Activated CD8-positive, alpha-beta T cell treated with anti-CD3 and anti-CD28 coated beads, Interleukin-2, amount 10 ng/mL, durations not matched to agents 7 days and 5 days (primary cell): ENCODE measurements at places on chromosomes 7 and 10. TPM values are rescaled to one million over a fixed set of nuclear protein-coding genes. Genes with fewer than 3 reads are reported as not detected.

Gene FGL2
- total RNA-seq, result 1.6 TPM

DNA sequence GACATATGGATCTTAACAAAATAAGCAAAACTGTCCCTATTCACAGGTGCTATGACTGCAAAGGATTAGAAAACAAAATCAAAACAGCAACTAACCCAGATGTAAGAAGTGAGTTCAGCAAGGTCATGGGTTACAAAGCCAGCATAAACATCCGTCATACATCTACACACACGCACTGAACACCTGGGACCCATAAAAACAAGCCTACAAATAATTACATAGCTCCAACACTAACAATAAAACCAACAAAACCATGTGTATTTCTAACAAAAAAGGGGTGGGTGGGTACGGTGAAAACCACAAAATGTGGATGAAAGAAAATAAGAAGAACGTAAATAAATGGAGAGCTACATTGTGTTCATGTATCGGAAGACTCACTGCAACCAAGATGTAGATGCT is 256.8 kb downstream of the ELFN1 start:
- no peak for DNase-seq

Gene MALRD1
- total RNA-seq, result not detected

Gene SFMBT2
- 63.2 TPM for total RNA-seq

Gene INHBA
- not detected for total RNA-seq

DNA sequence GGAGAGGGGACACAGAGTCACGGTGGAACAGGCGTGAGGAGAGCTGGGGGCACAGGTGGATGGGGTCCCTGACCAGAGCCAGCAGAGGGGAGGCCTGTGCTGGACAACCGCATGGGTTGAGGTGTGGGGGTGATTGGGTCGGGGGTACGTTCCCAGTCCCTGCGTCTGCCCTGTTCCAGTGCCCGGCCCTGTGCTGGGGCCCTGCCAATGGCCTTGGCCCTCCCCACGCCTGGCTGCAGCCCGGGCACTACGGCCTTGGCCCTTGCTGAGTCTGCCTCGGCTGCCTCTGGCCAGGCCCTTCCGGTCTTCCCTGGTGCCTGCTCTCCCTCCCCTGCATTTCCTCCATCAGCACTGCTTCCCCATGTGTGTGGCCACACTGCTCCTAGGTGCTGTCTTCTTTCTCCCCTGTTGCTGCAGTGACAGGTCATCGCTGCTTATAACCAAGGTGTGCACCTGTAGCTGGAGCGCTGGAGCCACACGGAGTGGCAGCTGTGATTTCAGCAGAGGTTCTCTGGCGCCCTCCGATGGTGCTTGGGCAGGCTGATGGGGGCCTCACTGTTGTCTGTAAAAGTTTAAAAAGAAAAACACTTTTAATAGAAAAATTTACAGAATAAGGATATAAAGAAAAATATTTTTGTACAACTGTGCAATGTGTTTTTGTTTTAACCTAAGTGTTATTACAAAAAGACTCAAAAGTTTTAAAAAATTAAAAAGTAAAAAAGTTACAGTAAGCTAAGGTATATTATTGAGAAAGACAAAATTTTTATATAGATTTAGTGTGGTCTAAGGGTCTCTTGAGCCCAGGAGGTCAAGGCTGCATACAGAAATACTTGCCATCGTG is 45.2 kb upstream of the BHLHA15 start:
- DNase-seq, result peak; percentile 66

DNA sequence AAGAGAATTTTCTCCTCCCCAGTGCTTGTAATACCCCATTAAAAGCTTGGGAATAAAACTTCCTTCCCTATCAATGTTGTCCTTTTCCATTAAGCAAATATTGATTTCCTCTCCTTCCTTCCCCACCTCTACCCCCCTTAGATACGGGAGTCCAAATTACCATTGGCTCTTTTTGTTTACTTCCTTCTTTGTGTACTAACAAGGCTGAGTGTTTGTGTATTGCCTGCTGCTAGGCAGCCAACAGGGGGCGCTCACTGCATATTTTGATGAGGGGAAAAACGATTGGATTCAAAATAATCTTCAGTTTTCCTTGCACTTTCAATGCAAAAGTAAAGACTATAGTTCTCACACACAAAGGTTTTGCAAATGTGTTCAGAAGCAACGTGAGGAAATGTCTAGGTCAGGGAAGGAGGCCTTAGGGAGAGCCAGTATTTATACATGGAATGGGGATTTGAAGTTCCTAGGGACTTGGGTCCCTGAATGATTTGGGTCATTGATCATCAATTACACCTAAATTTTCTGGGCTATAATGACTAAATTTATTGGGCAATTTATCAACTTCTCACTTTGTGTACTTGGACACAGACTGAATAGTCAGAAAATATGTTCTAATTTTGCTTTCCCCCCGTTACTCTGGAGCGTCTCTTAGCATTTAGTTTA is 23.6 kb upstream of the VPS41 start:
- peak; percentile 67 for DNase-seq

Gene RBP4
- not detected for total RNA-seq

GRCh38 chr10:50512743-50513416 is 110.9 kb downstream of the SGMS1 start:
- DNase-seq, result peak; percentile 69

- no peak for DNase-seq
These were observed 17.5 kb downstream of the CFAP69 start for GRCh38 chr7:90262438-90262837.

GRCh38 chr7:89661876-89662275 is 492.4 kb upstream of the STEAP1 start:
- DNase-seq, result no peak

Gene PRSS1
- not detected for total RNA-seq
